ENCODE measurements at places on chromosomes 7 and 10.

DNA sequence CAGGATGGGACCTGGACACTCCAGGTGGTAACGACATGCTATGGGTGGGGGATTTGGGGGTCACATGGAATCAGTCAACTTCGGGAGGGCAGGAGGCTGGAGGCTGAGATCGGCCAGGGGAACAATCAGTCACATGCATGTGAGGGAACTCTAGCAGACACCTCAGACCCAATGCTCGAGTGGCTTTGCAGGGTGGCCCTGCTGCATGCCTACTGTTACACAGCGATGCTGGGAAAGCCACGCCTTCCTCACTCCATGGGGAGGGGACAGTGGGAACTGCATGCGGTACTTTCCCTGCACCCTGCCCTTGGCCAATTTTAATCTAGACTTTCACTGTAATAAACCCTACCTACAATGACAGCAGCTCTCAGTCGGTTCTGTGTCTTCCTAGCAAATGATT lies 6.6 kb upstream of the ZNF32 start:
- no peak for DNase-seq

DNA sequence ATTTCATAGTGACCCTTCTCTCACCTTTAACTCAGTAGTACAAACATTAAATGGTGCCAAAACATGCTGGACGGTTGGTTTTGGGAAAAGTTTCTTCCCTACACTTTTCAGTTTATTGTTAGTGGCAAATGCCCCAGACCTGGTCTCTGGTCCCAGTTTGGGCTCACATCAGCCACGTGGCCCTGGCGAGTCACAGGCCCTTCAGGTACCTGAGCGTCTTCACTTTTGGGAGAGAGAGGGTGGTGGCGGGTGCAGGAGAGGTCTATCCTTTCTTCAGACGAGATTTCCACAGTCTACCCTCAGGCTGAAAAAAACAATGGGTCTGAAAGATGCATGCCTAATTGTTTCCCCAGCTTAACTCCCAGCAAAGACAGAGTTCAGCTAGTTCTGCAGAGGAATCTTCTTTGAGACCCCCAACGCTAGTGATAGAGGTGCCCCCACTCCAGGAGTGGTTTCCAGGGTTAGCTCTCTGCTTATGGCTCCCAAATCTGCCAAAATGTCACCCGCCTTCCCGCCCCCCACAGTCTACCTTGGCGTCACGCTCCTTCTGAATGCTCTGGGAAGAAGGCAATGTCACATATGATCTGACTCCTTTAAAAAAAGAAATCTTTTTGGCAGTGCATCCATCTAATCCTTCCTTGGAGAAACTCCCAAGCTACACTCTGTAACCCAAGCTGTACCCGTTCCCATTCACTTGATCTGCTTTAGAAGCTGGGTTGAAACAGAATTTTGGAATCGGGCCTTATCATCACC lies 384.8 kb upstream of the FOXK1 start:
- no peak for DNase-seq

DNA sequence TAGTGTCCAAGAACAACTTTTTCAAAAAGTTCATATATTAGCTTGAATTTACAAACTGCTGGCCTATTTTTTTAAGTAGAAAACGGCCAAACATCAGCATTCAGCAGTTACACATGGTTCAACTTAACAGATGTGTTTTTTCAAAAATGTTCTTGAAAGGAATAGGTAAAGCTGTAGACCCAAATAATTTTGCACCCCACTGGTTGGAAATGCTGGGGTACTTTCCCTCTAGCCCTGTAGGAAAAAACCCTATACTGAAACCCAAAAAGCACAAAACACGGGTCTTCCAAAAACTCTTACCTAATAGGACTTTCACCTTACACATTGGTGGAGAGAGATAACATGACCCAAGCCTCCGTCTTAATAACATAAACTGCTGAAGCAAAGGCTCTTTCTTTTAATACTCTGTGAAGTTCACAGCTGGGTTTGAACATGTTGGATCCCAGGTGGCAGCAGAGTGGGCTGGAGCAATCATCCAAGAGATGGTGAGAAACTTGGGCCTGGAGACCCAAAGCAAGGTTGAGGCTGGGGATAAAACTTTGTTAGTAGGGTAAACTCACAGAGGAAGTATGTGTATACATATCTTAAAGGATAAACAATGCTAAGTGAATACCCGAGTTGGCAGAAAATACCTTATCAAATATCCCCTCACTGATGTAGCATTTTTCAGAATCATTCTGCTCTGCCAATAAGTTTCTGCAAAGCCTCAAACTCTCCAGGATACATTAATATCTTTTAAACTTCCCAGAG lies 629 bp upstream of the DNAJC9 start:
- peak; percentile 17 for DNase-seq

GRCh38 chr10:72883861-72884260 lies 9.7 kb upstream of the OIT3 start:
- DNase-seq, result no peak

DNA sequence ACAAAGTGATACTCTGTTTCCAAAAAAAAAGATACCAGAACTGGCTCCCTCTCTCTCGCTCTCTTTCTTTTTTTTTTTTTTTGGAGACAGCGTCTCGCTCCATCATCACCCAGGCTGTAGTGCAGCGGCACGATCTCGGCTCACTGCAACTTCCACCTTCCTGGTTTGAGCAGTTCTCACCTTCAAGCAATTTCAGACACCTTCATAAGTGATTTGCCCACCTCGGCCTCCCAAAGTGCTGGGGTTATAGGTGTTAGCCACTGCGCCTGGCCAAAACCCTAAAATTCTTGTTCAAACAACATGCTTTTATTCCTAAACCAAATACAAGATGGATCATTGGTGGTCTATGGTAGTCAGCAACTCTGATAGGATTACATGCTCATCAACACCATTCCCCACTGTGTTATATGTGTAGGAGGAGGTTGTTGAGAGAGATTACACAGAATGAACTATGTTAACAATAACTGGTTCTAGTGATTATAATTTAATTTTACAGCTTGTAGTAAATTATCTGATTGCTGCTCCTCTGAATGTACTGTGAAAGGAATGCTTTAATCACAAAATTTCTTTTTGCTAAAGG lies 15.5 kb downstream of the ACBD5 start:
- DNase-seq, result no peak

- no peak for DNase-seq
Observed at GRCh38 chr7:77714195-77714594, 17.9 kb downstream of the RSBN1L start.

DNA sequence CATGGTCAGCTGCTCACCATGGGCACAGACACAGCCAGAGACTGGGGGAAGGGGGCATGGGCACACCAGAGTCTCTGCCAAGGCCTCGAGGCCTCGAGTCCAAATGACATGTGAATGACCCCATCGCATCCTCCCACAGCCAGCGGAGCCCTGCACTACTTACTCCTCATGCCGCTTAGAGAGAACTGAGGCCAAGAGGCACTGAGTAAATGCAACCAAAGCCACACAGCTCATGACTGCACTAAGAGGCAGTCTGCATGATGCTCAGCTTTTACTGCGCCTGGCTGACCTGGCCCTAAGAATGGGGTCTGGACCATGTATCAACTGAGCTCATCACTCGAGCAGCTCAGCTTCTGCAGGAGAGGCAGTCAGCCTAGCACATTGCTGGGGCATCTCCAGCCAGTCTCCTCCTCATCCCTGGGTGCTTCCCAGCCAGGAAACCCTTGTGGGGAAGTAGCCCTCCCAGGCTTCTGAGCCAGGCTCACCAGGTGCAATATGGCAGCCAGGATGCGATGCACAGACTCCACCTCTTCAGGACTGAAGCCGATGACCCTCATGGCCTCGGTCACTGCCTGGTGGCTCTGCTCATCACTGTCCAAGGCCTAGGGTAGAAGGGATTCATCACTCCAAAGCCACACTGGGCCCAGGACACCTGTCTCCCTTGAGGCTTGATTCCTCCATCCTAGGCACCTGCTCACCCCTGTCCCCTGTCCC lies 7.5 kb downstream of the MYO1G start:
- no peak for DNase-seq

- DNase-seq, result no peak
Observed at GRCh38 chr7:77335581-77335980, 80.6 kb downstream of the GSAP start.

DNA sequence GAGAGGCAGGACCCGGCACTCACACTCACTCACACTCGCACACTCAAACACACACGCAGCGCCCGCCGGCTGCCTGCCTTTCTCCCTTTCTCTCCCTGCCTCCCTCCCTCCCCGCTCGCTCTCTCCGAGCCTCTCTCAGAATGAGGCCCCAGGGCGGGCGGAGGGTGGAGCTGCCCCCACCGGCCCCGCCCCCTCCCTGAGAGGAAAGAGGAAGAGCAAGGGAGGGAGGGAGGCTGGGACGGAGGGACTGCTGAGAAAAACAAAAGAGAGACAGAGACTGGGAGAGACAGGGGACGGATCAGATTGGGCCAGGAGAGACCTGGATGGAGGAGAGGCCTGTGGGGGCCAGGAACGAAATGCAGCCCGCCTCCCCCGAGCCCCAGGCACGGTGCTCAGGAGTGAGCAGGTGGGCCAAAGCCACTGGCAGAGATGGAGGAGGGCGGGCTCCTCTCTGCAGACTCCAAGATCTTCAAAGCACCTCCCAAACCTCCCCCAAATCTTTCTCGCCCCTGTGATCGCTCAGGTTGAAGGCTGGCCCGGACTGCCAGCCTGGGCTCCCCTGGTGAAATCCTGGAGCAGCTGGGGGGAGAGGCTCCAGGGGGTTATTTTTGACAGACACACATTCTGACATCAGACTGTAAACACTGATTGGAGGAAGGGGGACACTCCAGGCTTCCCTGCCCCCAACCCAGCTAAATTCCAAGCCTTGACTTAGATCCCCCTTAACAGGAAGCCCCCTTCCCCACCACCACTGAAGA lies 5.1 kb downstream of the LDB1 start:
- peak; percentile 85 for DNase-seq

DNA sequence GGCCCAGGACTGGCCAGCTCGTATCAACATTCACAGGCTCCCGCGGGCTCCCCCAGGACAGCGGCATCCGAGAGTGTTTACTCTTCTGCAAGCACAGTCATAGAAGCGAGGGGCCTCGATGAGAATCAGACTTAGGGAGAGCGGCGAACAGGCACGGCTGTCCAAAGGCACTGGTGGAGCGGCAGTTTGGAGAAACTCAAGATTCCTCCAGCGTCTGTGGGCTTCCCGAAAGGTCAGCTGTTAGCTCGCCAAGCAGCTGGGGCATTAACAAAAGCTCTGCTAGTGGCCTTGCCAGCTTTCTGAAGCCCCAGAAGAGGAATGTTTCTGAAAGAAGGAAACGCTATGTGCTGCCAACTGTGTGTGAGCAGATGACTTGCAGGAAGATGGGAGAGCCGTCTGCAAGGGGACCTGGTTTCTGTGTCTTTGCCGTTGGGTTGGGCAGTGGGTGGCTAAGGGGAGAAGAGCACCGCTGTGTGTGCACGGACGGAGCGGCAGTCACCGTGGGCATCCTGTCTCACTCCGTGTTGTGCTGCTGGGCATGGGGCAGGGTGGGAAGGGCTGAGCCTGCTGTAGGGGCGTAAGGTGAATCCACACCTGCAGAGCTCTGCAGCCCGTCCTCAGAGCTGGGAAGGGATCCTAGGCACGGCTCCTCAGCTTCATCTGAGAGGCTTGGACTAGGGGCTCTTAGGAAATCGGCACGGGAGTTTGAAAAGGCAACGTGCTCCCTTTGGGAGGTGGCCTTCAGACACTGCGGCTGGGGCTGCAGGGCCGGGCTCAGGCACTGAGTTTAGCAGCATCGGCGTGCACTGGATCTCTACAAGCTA lies 42.1 kb downstream of the AMZ1 start:
- DNase-seq, result no peak

- no peak for DNase-seq
Observed at GRCh38 chr7:105027176-105027853, 13.3 kb downstream of the KMT2E start.

GRCh38 chr7:31707089-31707488 lies 20.1 kb downstream of the PPP1R17 start:
- DNase-seq, result no peak

GRCh38 chr10:126243971-126244370 lies 144.3 kb downstream of the ADAM12 start:
- DNase-seq, result no peak

GRCh38 chr10:132977807-132978206 lies 35.4 kb upstream of the CFAP46 start:
- DNase-seq, result no peak

- no peak for DNase-seq
Observed at GRCh38 chr7:69418869-69419670, 179.2 kb upstream of the AUTS2 start.

GRCh38 chr10:61024856-61025201 lies 80.8 kb upstream of the RHOBTB1 start:
- DNase-seq, result no peak

- no peak for DNase-seq
Observed at GRCh38 chr7:17640730-17641377, 299.4 kb downstream of the SNX13 start.

GRCh38 chr7:15626041-15626440 lies 60.4 kb downstream of the MEOX2 start:
- no peak for DNase-seq

DNA sequence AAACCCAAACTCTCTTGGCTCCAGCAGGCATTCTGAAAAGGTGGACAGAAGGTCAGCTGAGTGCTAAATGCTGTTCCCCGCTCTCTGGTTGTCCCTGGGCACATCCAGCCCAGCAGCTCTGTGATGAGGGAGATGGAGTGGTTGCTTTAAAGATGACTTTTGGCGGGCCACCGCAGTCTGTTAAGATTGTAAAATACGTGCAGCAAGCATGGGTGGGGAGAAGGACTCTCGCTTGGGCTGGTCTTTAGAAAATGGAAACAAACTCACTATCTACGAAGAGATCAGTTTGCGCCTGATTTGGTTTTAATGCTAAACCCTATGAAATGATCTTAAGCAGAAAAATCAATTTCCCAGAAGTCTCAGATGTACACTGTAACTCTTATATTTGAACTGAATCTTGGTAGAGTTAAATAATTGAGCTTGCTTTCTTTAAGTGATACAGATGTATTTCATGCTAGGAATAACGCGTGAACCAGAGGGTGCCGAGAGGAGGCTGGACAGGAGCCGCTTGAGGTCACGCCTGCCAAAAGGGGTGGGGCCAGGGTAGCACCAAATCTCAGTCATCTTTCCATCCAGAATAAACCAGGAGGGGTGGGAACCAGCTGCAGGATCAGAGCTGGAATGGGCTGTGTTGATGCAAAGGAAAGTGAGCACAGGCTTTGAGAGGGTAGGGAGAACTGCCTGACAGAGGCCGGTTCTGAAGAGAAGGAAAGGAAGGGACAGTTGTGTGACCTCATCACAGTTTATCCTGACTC lies 170.2 kb upstream of the MKI67 start:
- no peak for DNase-seq

DNA sequence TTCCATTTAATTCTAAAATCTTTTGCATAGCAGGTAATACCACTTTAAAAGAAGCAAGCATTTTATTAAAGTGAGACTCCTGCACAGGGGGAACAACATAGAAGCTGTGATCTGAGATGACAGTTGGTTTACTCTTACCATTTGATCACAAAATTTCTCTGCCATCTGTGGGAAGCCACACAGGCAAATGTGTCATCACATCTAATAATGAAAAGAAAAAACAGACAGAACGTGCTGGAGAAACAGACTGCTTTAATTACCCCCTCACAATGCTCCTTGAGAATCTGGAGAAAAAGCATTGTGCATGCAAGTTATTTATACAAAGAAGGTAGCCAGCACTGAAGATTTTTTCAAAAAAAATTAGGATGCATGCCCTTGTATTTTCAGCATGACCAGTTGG lies 165.2 kb upstream of the PTER start:
- no peak for DNase-seq

Measured in HuH-7 (cell line).